Type B pancreatic cell (in vitro differentiated cells): ENCODE measurements at places on chromosomes 6 and 20. TPM values are rescaled to one million over a fixed set of nuclear protein-coding genes. Genes with fewer than 3 reads are reported as not detected.

Gene LY6G6F
- total RNA-seq = not detected in 2 replicates

Gene PNPLA1
- 0.12 TPM in 1 of 2 replicates, not detected in the other for total RNA-seq

DNA sequence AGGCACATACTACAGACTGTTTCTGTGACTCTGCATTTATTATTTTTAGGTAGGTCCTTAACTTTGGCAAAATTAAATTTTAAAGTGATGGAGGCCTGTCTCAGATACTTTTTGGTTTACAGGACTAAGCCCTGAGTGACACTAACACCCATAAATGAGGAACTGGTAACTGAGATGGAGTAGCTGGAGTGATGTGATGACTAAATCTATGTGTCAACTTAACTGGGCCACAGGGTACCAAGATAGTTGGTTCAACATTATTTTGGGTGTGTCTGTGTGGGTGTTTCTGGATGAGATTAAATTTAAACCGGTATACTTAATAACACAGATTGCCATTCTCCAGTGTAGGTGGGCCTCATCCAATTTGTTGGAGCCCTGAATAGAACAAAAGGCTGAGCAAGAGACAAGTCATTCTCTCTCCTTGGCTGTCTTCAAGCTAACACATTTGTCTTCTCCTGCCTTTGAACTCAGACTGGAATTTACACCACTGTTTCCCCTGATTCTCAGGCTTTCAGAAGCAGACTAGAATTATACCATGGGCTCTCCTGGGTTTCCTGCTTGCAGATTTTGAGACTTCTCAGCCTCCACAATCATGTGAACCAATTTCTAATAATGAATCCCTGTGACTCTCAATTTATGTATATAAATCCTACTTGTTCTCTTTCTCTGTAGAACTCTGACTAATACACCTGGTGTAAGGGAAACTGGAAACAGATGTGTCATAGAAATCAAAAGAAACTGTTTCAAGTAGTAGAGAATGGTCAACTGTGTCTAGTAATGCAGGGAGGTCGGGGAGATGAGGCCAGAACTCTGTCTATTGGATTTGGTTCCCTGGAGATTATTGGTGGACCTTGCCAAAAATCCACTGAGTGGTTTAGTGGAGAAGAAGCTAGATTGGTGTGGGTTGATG is 579.2 kb downstream of the EPM2A start:
- DNase-seq = no peak

Gene OVOL2
- 7.3 and 17.5 TPM in 2 replicates for total RNA-seq

GRCh38 chr6:76942203-76942966 is 520.9 kb downstream of the HTR1B start:
- no peak for DNase-seq

Gene HCRTR2
- total RNA-seq = 0.27 TPM in 1 of 2 replicates, not detected in the other

GRCh38 chr6:77341058-77341986 is 122.0 kb downstream of the HTR1B start:
- no peak for DNase-seq

DNA sequence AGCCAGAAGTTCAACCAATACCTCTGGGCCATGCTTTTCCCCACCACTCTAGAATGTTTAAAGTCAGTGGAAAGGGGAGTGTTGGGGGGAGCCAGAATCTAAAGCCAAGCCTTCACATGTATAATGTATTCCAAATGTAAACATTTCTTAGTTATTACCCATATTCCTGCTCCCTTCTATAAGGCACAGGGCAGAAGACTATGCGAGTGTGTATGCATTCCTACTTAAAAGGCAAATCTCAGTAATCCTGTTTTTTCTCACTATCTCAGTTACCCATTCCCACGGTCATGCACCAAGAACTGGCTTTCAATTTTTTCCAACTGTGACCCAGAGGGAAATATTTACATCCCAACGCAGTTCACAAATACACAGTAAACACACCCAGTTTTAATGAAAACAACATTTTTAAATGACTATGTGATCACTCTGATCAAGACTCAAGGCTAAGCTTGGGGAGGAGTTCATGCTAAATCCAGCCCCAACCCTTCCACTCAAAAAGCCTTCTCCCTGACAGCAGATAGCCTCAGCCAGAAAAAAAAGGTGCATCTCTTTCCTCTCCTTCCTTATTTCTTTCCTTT is 57.5 kb downstream of the EPB41L2 start:
- DNase-seq = no peak

- no peak for DNase-seq
Observed at GRCh38 chr6:20279608-20280287, 67.5 kb upstream of the MBOAT1 start.

GRCh38 chr6:30880698-30881252 is 3.5 kb upstream of the DDR1 start:
- no peak for DNase-seq

Gene UBD
- 12.6 and 24.6 TPM in 2 replicates for total RNA-seq

- no peak for DNase-seq
Observed at GRCh38 chr20:3775457-3776108, 5.7 kb downstream of the SPEF1 start.

DNA sequence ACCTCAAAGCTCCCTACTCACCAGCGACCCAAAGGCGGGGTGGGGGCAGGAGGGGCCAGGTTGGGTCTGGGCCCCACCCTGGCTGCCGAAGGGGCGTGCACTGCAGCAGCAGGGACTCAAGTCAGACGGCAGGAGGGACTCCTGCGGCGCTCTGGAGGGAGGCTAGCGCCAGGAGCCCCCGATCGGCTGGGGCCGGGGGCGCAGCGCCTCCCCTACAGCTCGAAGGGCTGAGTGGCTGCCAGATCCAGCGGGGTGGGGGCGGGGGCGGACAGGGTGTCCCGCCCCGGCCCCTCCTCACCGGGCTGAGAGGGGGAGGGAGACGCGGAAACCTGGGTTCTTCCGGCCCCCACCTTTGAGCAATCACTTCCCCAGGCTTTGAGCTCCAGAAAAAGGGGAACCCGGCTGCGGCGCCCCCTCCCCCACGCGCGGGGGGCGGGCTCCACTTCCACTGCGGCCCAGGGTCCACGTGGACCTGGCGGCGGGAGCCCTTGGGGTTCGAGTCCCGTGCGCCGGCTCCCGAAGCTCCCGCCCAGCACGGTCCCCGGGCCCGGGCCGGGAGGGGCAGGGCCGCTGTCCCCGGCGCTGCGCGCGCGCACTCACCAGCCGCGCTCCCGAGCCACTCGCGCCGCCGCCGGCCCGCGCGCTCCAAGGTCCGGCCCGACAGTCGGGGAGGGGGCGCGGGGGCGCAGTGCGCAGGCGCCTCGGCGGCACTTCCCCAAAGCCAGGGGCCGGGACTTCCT is at the start of gene RGS19:
Gene RGS19 (minus strand): TSS at position 246 of the 740 bp plus-strand sequence. CDS start 2,632 bp downstream, outside the sequence.
- peak; percentile 83 for DNase-seq

- no peak for DNase-seq
Observed at GRCh38 chr6:39330476-39330875, 8.0 kb upstream of the KCNK16 start.

- DNase-seq = no peak
Observed at GRCh38 chr6:38150681-38151296, 331.3 kb downstream of the ZFAND3 start.

DNA sequence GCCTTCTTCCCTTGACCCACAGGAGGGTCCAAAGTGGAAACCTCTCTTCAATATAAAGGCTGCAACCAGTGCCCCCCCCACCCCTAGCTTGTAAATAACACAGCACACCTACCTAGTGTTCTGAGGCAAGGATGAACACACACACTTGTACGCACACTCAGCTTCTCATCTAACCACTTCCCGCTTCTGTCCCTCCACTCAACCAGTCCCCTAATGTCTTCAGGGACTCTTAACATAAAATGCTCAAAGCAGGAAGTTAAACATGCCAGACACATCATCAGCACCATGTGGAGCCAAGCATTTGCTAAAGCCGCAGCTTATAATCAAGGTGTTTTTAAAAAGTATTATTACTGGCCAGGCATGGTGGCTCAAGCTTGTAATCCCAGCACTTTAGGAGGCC is 35.3 kb downstream of the FOXQ1 start:
- DNase-seq = no peak

DNA sequence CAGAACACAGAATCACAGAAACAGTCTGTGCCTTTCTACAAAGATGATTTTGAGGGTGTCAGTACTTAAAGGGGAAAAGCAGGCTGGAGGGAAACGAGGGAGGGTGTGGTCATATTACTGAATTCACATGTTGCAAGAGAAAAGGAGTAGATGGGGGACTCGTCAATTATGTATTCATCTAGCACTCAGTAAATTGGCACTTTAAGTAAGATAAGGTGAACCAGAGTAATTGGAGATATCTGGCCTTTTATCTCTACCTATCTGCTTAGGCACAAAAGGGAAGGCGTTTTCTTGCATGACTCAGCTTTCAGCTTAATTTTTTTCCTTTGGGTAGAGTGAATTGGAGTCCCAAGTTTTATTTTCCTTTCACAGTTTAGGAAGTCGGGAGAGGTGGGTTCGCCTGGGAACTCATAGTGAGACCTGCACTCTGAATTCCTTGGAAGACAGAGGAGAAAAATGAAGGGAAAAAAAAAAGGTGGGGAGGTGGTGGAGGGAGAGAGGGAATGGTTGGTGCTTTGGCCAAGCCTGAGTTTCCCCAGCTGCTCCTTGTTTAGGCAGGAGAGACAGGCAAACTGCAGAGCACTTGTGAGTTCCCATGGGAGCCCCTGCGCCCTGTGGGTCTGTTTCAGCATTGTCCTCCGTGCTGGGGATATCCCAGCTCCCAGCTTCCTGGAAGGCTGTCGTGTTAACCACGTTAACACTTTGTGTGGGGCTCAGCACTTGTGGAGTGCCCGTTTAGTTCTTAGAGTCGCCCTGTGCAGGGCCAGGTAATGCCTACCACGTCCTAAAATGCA is 19.7 kb upstream of the GTSF1L start:
- no peak for DNase-seq

GRCh38 chr20:32433311-32434021 is 75.3 kb downstream of the ASXL1 start:
- DNase-seq = no peak

Gene TINAG
- total RNA-seq = 0.33 TPM in 1 of 2 replicates, not detected in the other

Gene KCNK5
- 7.6 and 10.1 TPM in 2 replicates for total RNA-seq
